Activated CD4-positive, alpha-beta T cell treated with anti-CD3 and anti-CD28 coated beads for 36 hours (primary cell): ENCODE measurements at places on chromosomes 13 and 19. TPM values are rescaled to one million over a fixed set of nuclear protein-coding genes. Genes with fewer than 3 reads are reported as not detected.

The CD33 gene
- 0.27 TPM for total RNA-seq

DNA sequence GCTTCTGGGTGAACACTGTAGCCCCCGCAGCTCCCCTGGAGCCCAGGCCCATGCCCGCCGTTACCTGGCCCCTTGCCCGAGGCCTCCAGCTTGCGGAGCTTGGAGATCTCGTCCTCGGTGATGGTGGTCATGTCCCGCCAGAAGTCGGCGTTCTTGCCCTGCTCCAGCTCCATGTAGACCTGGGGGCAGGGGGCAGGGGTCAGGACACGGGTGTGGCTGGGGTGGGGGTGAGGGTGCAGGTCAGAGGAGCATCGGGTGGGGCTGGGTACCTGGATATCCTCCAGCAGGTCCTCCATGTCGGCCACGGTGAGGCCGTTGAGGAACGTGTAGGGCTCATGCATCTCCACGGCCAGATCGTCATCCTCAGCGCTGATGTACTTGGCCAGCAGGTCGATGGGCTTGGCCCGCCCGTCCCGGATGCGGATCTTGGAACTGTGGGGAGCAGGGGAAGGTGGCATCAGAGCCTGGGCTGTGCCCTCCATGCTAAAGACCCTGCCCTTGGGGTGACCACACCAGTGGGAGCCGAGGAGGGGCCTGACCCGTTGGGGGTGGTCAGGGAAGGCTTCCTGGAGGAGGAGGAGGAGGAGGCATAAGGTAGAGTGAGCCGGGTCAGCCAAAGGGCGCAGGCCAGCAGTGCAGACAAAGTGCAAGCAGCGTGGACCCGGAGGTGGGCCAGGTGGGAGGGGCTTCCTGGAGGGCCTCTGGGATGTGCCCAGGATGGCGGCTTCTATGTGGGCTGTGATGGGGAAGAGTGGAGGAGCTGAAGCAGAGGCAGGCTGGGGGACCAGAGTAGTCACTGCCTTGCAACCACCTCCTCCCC is 7.6 kb downstream of the CACTIN start:
- peaks cover 9% of the 10 kb centered on the region for H3K36me3 ChIP-seq
- H3K27ac ChIP-seq: no peak overlapping the region
- peaks cover 13% of the 10 kb centered on the region for H3K4me1 ChIP-seq

The CNFN gene
- not detected for total RNA-seq

DNA sequence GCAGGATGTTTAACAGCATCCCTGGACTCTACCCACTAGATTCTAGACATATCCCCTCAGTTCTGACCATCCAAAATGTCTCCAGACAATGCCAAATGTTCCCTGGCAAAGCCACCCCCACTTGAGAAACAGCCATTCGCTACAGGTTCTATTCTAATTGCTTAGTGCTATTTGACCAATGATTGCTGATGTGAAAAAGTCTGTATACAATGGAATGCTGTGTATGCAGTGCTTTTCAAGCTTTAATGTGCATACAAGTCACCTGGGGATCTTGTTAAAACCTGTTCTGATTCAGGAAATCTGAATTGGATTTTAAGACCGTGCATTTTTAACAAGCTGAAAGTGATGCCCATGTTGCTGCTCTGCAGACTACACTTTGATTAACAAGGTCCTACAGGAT is 331.8 kb upstream of the KLF12 start:
- H3K4me3 ChIP-seq: no peak overlapping the region
- H3K36me3 ChIP-seq: no peaks in the 10 kb centered on the region
- peaks cover 9% of the 10 kb centered on the region for H3K27me3 ChIP-seq
- H3K27ac ChIP-seq: no peak overlapping the region

DNA sequence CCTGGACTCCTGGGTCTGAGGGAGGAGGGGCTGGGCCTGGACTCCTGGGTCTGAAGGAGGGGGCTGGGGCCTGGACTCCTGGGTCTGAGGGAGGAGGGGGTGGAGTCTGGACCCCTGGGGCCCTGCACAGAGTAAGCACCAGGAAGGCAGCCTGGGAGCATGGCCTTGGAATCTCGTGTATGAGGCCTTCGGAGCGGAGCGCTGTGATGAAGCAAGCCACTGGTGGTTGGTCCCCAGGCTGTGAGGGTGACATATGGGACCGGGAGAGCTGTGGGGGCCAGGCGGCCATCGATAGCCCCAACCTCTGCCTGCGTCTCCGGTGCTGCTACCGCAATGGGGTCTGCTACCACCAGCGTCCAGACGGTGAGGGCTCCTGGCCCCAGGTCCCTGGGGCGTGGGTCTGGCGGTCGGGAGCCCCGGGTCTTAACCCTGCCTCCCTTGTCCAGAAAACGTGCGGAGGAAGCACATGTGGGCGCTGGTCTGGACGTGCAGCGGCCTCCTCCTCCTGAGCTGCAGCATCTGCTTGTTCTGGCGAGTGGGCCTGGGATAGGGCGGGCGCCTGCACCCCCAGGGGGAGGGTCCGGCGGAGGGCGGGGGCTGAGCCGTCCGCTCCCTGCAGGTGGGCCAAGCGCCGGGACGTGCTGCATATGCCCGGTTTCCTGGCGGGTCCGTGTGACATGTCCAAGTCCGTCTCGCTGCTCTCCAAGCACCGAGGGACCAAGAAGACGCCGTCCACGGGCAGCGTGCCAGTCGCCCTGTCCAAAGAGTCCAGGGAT is 918 bp downstream of the TMEM190 start:
- no peak for DNase-seq
- no peak overlapping the region for H3K27ac ChIP-seq
- peaks cover 11% of the 10 kb centered on the region for H3K4me1 ChIP-seq
- H3K4me3 ChIP-seq: no peak overlapping the region
- H3K36me3 ChIP-seq: peaks cover 13% of the 10 kb centered on the region

- H3K4me3 ChIP-seq: no peak overlapping the region
- no peaks in the 10 kb centered on the region for H3K36me3 ChIP-seq
- DNase-seq: no peak
- H3K27me3 ChIP-seq: no peaks in the 10 kb centered on the region
- no peak overlapping the region for H3K27ac ChIP-seq
- H3K4me1 ChIP-seq: peaks cover 2% of the 10 kb centered on the region
These were observed 7.5 kb upstream of the MIER2 start for GRCh38 chr19:351976-352625.

DNA sequence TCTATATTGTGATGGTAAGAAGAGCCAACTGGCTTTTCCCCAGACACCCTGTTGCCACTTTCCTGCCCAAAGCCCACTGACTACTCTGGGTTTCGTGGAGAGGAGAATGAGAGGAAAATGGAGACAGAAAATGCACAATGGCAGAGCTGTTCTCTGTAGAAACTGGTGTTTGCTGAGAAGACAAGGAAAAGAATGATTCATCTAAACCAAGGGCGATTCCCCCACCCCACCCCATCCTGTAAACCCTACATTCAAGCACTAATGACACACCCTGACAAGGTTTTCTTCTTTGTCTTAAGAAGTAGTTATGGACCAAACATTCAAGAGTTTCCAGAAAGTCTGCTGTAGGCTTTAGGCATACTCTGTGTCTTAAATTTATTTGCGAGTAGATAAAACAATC is 68.8 kb downstream of the DOCK9 start:
- peaks cover 54% of the 10 kb centered on the region for H3K4me1 ChIP-seq
- peak; percentile 60 for DNase-seq
- H3K4me3 ChIP-seq: no peak overlapping the region

The CD70 gene
- 3.6 TPM for total RNA-seq

The ZNF524 gene
- total RNA-seq: 18.6 TPM

- peaks cover 27% of the 10 kb centered on the region for H3K27me3 ChIP-seq
- no peaks in the 10 kb centered on the region for H3K4me1 ChIP-seq
- DNase-seq: no peak
- H3K27ac ChIP-seq: no peak overlapping the region
- no peak overlapping the region for H3K4me3 ChIP-seq
- H3K36me3 ChIP-seq: no peaks in the 10 kb centered on the region
These were observed 64.9 kb downstream of the KL start for GRCh38 chr13:33080972-33081590.

GRCh38 chr13:46121597-46122163 is 16.8 kb upstream of the CPB2 start:
- H3K27me3 ChIP-seq: no peaks in the 10 kb centered on the region
- no peak overlapping the region for H3K27ac ChIP-seq
- no peak overlapping the region for H3K4me3 ChIP-seq
- peaks cover 35% of the 10 kb centered on the region for H3K4me1 ChIP-seq
- no peak for DNase-seq

DNA sequence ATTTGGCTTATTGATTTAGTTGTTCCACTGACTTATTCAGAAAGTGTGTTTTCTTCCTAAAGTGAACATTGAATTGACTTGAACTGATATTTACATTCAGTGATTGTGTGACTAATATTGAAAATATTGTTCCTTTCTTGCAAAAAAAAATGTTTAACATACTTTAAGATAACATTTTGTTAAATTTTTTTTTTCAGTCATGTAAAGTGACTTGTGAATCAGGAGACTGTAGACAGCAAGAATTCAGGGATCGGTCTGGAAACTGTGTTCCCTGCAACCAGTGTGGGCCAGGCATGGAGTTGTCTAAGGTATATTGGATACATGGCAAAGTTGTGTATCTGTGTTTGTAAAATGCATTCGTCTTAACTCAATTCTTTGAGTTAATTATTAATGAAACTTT is 22.9 kb downstream of the TNFRSF19 start:
- no peak overlapping the region for H3K4me3 ChIP-seq
- H3K27me3 ChIP-seq: peaks cover 17% of the 10 kb centered on the region
- no peaks in the 10 kb centered on the region for H3K4me1 ChIP-seq
- no peak for DNase-seq

DNA sequence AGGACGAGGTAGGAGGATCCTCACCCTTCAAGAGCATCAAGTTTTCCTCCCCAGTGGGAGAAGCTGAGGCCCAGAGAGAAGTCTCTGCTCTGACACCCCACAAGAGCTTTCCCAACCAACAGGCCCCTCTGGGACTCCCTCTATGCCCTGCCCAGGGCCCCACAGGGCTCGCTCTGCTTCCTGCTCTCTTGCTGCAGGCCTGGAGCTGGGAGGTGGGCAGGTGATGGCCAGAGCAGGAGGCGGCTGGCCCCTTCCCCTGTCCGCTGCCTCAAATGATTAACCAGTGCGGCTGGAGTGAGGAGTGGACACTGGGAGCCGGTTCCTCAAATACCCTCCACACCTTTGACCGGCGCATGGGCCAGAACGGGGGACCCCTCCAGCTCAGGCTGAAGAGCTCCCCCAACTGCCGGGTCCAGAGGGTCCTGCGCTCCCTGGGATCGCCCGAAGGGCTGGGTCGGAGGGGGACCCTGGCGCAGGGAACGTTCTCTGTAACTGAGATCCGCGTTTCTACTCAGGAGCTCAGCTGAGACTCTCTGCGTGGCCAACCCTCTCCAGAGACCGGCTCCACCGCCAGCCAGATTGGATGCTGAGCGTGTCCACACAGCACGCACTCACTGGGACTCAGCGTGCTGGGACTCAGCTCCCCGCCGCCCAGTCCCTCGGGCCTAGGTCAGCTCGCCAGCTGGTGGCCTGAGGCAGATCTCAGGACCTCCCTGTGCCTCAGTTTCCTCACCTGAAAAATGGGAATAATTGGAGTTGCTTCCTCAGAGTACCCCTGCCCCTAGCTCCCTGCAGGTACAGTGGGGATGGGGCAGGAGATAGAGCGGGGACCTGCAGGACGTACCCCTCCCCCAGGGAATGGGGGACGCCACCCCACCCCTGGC is 6.7 kb upstream of the ONECUT3 start:
- no peak overlapping the region for H3K27ac ChIP-seq
- DNase-seq: no peak
- H3K4me1 ChIP-seq: peaks cover 11% of the 10 kb centered on the region
- H3K36me3 ChIP-seq: no peaks in the 10 kb centered on the region
- H3K27me3 ChIP-seq: peaks cover 29% of the 10 kb centered on the region

The LILRB2 gene
- not detected for total RNA-seq

DNA sequence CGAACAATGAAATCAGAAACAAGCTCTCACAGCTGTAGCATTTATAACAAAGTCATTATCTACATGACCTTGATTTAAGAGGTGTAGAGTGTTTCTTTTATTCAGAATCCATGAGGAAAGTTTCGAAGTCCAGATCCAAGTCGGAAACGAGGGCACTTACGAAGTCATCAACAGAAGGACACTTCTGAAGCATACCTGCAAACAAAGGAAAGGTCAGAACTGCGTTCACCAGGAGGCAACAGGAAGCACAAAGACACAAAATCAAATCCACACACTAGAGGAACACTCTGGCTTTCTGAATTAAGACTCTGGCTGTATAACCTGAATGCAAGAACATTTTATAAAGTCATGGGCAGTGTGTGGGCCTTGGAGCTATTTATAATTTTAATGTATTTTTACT is 158.9 kb downstream of the MIPEP start:
- peaks cover 4% of the 10 kb centered on the region for H3K36me3 ChIP-seq
- DNase-seq: no peak
- no peaks in the 10 kb centered on the region for H3K4me1 ChIP-seq
- no peak overlapping the region for H3K27ac ChIP-seq
- H3K27me3 ChIP-seq: no peaks in the 10 kb centered on the region

- peaks cover 2% of the 10 kb centered on the region for H3K36me3 ChIP-seq
- H3K4me3 ChIP-seq: no peak overlapping the region
- peaks cover 17% of the 10 kb centered on the region for H3K4me1 ChIP-seq
- peak overlapping the region; percentile 38 for H3K27ac ChIP-seq
These were observed 1357.9 kb downstream of the SLITRK5 start for GRCh38 chr13:89029062-89029461.

DNA sequence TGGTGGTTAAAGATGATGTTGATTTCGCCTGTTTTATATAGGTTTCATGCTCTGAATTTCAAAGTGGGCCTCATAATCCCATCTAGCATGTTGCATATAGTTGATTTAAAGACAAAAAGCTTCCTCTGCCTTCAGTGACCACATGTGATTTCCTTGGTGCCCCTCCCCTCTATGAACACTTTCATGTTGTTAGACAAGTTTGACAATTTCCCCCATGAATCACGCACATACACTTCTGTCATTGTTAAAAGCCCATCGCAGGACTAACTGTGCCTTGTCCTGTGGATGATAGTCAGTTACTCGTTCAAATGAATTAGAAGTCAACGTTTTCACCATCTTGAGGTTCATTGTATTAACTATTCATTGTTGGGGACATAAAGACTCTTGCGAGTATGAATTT is 6.7 kb downstream of the TNFSF11 start:
- H3K4me3 ChIP-seq: no peak overlapping the region
- DNase-seq: no peak
- peaks cover 30% of the 10 kb centered on the region for H3K4me1 ChIP-seq
- H3K27ac ChIP-seq: no peak overlapping the region

The PSG1 gene
- total RNA-seq: not detected
